ENCODE measurements at places on chromosomes 2 and 18.

DNA sequence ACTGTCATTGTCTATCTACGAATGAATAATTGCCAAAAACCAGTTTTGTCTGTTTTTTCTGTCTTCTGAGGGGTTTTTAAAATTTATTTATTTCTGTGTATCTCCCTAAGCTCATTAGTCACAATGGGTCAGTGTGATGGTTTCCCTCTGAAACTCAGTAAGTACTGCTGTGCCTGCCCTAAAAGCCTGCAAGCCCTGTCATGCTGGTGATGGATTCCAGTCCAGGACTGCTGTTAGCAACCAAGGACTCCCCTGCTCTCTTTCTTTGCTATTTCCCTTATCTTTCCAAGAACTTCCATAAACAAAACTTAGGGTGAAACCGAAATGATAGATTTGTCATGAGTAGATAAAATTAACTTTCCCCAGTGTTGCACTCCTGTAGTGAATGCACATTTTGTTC, 11.8 kb upstream of the DSG2 start:
- DNase-seq, result no peak

DNA sequence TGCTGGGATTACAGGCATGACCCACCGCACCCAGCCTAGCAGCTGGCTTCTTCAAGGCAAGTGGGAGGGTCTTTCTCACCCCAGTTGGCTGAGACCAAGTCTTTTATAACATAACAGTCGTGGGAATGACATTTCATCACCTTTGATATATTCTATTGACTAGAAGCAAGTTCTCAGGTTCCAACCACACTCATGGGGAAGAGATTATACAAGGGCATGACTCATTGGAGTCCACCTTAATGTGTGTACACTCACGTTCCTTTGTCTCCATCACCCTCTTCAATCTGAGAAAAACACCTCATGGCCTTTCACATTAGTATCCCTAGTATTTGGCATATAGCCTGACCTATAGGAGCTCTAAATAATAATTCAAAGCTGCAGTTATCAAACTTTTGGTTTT, 2.8 kb upstream of the BBS5 start:
- DNase-seq, result no peak

DNA sequence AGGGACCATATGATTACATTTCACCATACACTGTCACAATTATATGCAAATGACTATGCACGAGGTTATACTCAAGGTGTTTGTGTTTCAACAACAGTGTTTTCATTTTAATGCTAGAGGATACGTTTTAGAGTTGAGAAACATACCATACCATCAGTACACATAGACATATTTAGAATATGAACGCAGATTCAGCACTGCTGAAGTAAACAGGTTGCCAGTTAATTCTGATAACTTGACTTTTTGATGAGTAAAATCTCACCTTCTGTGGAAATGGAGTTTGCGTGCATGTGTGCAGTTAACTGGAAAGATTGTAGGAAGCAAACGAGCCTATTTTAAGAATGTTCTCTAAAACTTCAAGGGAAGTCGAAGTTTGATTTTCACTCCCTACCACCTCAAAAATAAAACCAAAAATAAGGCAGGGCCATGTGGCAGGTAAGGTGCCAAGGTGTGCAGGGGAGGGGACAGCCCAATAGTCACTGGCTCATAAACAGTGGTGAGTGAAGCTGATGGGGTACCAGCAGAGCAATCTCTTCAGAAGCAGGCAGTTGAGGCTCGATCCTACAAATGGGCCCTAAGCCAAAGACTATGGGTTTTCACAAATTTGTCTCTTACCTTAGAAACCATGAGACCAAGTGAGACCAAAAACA, 213.1 kb downstream of the IKZF2 start:
- DNase-seq, result no peak

- no peak for DNase-seq
Observed at GRCh38 chr2:181944164-181944913, 41.3 kb upstream of the PPP1R1C start.

DNA sequence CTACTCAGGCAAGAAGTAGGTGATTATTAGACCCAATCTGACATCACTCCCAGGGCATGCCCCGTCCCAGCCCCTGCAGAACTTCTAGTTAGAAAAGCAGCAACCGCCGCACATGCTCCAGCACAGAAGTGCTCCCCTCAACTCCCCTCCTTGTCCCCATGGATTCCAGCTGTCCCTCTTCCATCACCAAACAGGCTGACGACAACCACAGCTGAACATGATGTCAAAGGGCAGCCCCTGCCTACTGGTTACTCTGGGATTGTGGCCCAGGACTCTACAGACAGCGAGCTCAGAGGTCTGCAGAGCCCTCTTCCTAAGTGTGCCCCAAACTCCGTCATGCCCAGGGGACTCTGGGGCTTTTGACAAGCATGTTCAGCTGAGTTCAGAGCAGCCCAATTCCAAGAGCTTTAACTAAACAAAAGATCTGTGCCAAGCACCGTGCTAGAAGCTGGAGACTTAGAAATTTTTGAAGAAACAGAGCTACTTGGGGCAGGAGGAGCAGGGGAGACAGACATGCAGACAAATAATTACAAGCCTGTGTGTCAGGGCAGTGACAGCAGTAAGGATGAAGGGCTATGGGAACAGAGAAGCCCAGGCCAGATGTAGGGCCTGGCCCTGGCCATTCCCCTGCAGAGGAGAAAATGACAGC, 148.1 kb downstream of the BCL11A start:
- no peak for DNase-seq
